ENCODE measurements at places on chromosomes 5 and 9.

- no peak for DNase-seq
Measured at GRCh38 chr5:80187421-80188090, 68.3 kb downstream of the SERINC5 start.

DNA sequence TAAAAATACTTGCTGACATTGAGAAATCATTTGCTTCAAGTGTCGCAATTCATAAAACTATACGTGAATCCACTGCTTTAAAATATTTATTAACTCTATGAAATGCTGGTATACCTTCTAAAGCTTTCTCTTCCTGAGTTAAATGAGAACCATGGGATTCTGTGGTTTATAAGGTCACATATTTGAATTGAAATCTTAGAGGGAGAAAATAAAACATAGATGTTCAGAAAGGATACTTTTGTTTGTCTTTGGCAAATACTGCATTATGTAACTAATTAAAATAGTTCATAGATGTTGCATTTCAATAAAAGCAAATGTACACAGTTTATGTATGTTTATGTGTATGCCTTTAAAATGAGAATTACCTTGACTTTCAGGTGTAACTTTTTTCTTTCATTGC lies 250.1 kb downstream of the FAM170A start:
- DNase-seq = no peak

DNA sequence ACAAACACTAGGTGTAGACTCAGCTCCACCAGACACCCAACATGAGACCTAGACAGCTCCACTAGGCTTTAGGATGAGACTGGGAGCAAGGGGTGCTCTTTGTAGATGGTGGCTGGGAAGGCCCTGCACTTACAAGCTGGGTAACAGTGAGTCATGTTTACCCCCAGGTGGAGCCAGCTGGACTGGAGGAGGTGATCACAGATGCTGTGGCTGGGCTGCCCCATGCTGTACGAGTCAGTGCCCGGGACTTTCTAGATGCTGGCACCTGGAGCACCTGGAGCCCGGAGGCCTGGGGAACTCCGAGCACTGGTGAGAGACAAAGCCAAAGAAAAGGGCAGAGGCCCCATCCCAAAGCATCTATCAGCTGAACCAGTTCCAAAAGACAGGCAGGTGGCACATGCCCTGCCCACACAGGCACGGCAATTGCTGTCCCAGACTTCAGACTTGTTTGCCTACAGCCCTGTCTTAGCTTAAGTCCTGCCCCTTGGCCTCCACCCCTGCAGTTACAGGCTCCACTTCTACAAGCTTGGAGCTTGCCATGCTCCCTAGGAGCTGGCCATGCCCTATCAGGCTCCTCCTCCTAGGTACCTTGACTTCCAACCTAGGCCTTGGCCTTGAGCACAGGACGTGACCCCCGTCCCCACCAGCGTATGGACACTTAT lies 2.7 kb downstream of the CCL27 start:
- DNase-seq = no peak

DNA sequence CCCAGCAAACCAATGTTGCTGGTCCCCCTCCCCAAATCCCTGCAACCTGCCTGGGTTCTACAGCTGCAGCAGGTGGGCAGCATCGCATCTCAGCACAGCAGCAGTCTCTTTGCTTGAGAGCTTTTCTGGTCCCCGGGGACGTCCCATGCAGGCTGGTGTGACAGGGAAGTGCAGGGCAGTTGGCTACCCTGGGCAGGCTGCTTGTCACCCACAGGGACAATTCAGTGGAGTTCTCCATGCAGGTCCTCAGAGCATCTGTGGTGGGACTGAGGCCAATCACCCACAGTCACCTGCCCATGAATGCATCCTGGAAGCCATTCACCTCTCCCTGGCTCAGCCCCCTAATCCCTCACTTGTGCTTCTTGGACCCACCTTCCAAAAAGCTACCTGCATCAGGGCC lies 43.9 kb upstream of the SEMA4D start:
- DNase-seq = no peak

GRCh38 chr9:114003758-114004157 lies 74.3 kb downstream of the AMBP start:
- DNase-seq = no peak

Data from esophagus squamous epithelium (tissue), 5 donors.